ENCODE measurements at places on chromosomes 2 and 18. TPM values are rescaled to one million over a fixed set of nuclear protein-coding genes. Genes with fewer than 3 reads are reported as not detected.

Gene C1QL2
- not detected for total RNA-seq

Gene NPAS2
- total RNA-seq = 7.8 TPM

Gene PDK1
- 9.4 TPM for total RNA-seq

Gene ASB18
- total RNA-seq = 3.1 TPM

Gene TRIB2
- total RNA-seq = 38.1 TPM

Gene DCC
- under 0.01 TPM for total RNA-seq

Gene CAPN10
- 12.0 TPM for total RNA-seq

Gene EVA1A
- total RNA-seq = 6.3 TPM

Gene ADAM17
- total RNA-seq = 20.4 TPM

Gene RPIA
- 11.0 TPM for total RNA-seq

Gene UGT1A8
- total RNA-seq = not detected

Gene CPO
- total RNA-seq = not detected

Gene TLX2
- not detected for total RNA-seq
